ENCODE measurements at places on chromosomes 13 and 19.
A peak's percentile ranks its signal among the peaks of the same experiment; 100 is the strongest.

GRCh38 chr19:31304831-31305312 is 44.4 kb downstream of the TSHZ3 start:
- no peak for DNase-seq

DNA sequence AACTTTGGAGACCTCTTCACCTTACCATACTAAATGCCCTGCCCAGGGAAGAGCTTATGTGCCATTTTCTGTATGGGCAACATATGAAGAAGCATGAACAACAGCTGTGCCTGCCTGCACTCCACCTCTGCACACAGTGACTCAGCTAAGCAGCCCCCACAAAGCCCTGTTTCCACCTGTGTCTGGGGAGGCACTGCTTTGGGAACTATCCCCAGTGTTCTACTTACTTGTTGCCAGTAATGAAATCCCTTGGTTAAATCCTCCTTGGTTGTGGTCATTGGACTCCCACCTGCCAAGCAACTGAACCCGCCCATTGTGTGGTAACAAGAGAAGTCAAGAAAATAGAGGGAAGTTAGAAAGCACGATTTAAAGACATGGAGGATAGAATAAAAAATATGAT is 84.6 kb downstream of the NALCN start:
- DNase-seq = no peak

GRCh38 chr13:105048677-105049076 is 1486.8 kb downstream of the EFNB2 start:
- peak; percentile 50 for DNase-seq

GRCh38 chr19:18742838-18743783 is 48.0 kb downstream of the COMP start:
- DNase-seq = no peak

DNA sequence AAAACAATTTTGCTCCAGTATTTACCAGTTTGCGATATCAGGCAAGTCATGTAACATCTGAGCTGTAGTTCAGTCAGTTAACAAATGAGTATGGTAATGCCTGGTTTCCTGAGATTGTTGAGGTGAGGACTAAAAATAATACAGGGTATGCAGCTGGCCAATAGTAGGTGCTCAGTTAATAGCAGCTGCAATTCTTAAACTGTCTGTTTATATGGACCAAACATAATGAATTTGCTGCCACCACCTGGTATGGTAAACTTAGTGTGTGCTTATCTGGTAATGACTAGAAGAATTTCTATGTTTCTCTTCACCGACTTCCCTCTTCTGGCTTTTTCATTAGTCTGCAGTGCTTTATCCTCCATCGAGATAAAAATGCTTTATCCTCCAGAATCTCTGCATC is 9.1 kb downstream of the ZMYM2 start:
- peak; percentile 25 for DNase-seq

GRCh38 chr19:12611361-12611699 is 610 bp downstream of the ZNF791 start:
- no peak for DNase-seq

DNA sequence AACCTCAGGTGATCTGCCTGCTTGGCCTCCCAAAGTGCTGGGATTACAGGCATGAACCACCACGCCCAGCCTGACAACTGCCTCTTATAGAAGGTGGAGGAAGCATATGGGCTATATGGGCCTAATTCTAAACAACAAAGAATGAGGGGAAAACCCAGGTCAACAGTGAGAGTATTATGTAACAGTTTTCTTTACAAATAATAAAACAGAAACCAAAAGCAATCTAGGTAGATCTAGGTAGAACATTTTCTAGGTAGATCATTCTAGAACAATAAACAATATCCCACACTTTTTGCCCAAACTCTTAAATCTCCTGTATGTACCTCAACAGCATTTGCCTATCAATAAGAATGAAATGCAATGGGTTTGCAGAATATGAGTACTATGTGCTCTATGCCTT is 267.4 kb downstream of the ABCC4 start:
- DNase-seq = no peak

- no peak for DNase-seq
These were observed 196.3 kb downstream of the TSHZ3 start for GRCh38 chr19:31152906-31153305.

- no peak for DNase-seq
These were observed 1457.9 kb upstream of the PRR20A start for GRCh38 chr13:55682776-55683175.

GRCh38 chr13:45102136-45102507 is 18.2 kb upstream of the GTF2F2 start:
- DNase-seq = no peak

- peak; percentile 76 for DNase-seq
These were observed 12.4 kb downstream of the TMEM143 start for GRCh38 chr19:48351341-48351752.

GRCh38 chr13:90201676-90202460 is 1145.6 kb upstream of the MIR17HG start:
- no peak for DNase-seq

- no peak for DNase-seq
These were observed 3.6 kb upstream of the MIER2 start for GRCh38 chr19:347946-348861.

GRCh38 chr13:24185591-24186232 is 25.2 kb downstream of the SPATA13 start:
- DNase-seq = no peak

DNA sequence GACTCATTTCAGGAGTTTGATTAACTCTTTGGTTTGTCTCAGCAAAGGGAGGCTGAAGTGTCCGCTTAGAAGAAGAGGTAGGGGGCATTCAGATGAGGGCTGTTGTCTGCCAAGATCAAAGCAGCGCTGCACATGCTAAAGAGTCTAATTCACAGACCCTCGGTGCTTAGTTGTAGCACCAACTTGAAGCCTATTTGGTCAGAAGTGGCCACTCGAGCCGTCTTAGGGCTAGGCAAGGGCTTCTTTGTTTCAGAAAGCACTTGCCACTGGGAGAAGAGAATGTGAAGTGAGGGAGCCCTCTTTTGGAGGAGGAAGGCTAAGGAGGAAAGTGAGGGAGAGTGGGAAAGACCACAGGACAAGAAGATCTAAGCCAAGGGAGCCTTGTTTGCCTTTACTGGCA is 313.4 kb upstream of the TMTC4 start:
- no peak for DNase-seq

DNA sequence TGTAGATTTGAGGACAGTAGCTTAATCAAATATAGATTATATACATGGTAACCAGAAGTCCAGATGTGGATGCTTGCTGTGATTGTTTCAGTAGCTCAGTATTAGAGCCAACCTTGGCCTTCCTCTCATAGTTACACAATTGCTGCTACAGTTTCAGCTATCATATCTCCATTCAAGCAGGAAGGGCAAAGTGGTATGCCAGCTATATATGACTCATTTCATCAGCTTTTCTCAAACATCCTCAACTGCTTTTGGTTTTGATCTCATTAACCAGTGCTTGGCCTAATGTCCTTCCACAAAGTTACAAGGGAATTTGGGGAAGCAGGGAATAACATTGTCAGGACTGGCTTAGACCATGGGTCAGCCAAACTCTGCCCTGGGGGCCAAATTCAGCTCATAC is 73.0 kb upstream of the MAB21L1 start:
- peak; percentile 5 for DNase-seq

DNA sequence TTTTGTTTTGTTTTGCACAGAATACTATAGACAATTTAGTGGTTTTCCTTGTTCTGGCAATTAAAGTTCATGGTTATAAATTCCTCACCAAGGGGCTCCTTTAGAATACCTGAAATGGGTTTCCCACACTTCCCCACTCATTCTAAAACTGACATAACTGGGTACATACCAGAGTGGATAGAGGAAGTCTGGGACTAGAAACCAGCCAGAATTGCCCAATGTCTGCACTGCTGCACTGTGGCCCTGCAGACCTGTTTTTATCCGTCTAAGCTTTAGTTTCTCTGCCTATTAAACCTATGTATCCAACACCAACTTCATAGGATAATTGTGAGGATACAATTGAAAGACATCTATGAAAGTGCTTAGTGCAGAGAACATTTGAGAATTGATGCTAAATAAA is 498.6 kb downstream of the KCTD12 start:
- no peak for DNase-seq

DNA sequence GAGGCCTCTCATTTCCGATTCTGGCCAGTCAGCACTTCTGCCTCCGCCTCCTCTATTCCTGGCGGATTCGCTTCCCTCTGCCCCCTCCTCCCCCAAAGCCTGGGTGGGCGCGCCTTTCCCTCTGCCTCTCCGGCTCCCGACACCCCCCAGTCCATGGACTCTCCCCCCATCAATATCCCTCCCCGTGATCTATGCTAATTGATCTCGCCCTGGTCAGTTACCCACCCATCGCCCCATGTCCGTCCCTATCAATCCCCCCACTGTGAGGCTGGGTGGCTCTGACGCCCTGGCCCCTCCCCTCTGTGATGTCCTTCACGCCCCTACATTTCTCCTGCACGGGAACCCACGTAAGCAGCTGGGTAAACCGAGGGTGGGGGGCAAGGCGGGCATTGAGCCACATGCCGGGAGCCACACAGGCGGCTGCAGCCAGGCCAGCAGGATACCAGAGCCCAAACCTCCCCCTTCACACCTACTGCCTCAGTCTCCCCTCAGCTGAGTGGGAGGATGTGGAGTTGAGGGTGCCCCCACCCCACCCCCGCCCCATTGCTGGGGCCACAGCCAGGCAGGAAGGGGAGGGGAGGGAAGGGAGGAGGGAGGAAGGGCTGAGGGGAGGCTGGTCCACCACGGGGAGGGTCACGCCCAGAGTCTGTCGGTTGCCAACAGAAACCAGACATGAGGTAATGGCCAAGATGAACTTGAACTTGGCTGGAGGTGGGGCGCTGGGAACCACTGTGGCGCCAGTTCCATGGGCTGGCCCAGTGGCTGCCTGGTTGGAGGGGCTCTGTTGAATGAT is 21.0 kb downstream of the SMIM24 start:
- no peak for DNase-seq

DNA sequence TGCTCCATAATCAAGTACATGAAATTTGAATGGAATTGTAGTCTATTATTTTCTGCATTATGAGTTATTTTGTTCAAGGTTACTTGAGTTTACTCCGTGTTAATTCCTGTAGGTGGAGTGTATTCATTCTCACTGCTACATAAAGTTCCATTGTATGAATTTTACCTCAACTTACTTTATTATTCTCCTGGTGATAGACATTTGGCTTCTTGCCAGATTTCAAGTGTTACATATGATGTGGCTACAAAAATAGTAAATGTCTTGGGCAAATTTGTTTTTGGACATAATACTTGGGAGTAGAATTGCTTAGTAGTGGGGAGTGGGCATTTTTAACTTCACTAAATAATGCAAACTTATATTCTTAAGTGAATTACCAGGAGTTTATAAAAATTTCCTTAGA is 328.9 kb downstream of the SHISA2 start:
- no peak for DNase-seq

- no peak for DNase-seq
These were observed 12.8 kb downstream of the CAPS start for GRCh38 chr19:5926641-5927440.

DNA sequence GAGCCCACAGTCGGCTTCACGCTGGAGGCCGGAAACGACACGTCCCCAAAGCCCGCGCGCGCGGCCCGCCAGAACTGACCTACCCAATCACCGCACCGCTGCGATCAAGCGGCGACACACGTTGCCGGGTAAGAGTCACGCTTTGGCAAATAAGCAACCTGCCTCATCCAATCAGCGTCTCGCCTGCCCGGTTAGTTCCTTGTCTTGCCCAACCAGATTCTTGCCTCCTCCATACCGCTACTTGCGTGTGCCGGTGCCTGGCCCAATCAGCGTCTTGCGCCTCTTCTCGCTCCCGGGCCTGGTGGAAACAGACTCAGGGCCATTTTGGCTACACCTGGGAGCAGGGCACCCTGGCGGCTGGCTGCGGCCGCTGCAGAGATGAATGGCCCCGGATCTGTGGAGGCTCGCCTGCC is 11.6 kb upstream of the ZNF544 start:
- no peak for DNase-seq

- DNase-seq = no peak
These were observed 45.3 kb downstream of the ACTN4 start for GRCh38 chr19:38692458-38693379.

DNA sequence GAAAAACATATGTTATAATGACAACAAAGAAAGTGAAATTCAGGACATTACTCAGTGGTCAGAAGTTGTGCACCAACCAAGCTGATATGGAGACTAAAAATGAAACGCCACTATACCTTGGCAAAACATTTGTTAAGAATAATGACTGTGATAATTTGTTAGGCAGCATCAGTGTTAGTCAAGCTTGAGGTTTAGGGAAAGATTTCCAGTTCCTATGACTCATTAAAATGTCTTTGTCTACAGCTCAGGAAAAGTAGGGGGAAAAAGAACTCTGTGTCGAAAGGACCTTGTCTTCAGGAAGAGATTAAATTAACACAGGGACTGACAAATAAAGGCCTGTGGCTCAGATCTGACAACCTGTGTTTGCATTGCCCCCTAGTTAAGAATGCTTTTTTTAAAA is 764.1 kb upstream of the SLITRK6 start:
- DNase-seq = no peak

DNA sequence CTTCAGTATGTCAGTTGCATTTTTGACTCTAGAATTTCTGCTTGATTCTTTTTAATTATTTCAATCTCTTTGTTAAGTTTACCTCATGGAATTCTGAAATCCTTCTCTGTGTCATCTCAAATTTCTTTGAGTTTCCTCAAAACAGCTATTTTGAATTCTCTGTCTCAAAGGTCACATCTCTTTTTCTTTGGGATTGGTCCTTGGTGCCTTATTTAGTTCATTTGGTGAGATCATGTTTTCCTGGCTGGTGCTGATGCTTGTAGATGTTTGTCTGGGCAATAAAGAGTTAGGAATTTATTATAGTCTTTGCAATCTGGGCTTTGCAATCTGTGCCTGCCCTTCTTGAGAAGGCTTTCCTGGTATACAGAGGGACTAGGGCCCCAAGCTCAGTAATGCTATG is 18.5 kb upstream of the KBTBD7 start:
- DNase-seq = no peak

DNA sequence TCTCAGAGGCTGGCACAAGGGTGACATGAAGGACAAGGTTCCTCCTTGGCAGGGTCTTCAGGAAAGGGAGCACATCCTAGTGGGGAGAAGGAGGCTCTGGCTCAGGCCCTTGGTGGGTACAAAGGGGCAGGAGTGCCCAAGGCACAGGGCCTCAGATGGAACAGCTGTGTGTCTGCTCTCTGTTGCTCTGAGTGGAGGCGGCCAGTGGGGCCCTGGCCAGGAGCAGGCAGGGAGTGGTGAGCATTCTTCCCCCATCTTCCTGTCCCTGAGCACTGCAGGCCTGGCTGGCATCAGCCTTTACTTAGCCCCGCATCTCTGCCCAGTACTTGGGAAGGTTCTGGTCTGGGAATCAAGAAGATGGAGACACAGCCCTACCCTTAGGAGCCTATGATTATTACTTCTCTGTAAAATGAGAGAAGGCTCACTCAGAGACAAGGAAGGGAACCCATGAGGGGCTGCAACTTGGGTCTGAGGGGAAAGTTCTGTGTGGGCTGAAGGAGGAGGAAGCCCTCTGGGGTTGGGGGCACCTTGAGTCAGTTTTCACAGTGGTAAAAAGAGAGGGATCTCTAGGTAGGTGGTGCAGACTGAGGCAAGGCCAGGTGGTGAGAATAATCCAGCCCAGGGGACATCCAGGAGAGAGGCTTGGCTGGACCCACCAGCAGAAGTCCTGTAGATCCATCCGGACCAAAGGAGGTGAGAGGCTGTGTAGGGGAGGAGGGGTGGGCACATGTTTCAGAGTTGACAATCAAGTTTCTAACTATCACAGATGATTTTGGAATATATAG is 173.5 kb downstream of the TSHZ3 start:
- no peak for DNase-seq

All from GM06990 (cell line).